NCI-H1092 (cell line): ENCODE measurements at places on chromosomes 12 and 14.
A peak's percentile ranks its signal among the peaks of the same experiment; 100 is the strongest.

DNA sequence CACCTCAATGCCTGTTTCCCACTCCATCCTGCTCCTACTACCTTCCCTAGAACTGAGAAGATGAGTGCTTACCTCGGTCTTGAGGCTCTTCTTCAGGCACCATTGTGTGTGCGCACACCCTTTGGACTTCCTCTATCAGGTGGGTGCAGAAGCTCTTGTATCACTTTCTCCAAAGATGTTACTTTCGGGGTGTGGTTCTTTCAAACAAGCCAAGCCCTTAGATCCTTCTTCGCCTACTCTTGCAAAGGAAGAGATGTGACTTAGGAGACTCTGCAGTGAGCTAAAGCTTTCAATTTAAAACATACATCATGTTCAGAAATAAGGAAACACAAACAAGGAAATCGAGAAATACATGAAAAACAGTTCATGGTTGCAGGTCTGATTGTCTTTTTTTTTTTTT lies at the start of gene CLEC4C:
CLEC4C (minus strand) TSS at position 130 of the 400 bp plus-strand sequence; CDS start at position 103, 27 bp downstream.
- DNase-seq: no peak

- no peak for DNase-seq
Observed at GRCh38 chr12:122368361-122369073, 54.0 kb downstream of the CLIP1 start.

DNA sequence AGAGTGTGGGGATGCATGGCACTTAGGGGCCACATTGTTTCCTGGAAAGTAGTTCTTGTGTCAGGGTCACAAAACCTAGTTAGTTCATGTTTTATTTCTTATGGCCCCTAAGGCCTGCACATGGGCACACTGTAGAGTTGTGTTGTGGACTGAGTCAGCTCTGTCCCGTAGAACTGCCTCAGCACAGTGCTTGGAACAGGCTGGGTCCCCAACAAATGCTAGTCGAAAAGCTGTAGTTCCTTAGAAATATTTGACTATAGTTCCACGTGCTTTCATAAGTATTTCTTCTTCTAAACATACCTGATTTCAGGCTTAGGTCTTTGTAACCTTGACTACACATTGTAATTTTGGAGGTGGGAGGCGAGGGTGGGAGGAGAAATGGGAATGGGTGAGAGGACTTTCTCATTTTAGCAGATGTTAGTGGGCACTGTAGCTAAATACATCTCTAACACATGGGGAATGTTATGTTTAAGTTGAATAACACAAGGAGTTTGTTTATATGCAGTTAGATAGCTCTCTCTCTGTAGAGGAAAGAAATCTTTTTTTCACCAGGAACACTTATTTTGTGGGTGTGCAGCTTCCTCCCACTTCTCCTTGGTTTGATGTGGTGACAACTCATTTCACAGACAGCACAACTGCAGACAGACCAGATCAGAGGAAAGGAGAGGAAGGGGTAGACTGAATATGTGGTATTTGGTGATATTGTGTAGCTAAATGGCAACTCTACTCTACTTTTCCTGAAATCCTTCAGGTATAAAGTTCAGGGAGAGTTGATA lies 39.5 kb upstream of the DACT1 start:
- no peak for DNase-seq

GRCh38 chr12:43337571-43338444 lies 214.2 kb downstream of the ADAMTS20 start:
- DNase-seq: no peak

- DNase-seq: no peak
Observed at GRCh38 chr12:131455218-131455506, 255.7 kb upstream of the SFSWAP start.

DNA sequence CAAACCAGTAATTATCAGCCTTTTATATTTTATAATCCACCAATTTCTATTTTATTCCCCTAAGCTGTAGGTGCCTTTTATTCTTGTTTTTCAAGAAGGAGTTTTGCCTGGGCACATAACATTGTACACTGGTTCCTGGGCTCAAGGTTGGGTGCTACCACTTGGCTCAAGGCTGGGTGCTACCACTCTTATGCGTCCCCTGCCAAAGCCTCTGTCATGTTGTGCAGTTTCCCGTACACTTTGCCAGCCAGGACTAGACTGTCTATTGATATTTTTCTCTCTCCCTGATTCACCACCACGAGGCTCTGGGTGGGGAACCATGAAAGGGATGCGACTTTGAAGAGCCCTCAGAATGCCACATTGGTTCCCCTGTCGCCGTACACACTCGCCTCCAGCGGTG lies 52.5 kb upstream of the VASH1 start:
- DNase-seq: no peak

DNA sequence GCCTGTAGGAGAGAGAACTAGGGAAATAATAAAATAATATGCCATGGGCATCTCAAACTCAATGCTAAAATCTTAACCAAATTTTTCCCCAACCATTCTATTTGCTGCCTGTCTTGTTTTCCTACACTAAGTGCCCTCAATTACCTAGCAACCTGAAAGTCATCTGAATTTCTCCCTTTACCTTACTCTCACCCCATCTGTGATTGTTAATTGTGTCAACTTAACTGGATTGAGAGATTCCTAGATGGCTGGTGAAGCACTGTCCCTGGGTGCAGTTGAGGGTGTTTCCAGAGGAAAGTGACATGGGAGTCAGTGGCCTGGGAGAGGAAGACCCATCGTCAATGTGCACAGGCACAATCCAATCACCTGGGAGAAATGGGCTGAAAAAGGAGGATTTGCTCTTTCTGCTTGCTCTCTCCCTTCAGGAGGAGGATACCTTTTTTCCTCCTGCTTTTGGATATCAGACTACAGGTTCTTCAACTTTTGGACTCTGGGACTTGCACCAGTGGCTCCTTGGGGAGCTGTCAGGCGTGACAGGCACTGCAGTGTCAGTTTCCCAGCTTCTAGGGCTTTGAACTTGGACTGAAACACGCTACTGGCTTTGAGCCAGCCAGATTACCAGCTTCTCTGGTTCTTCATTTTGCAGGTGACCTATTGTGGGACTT lies 100.1 kb downstream of the PPP1R12A start:
- DNase-seq: no peak

DNA sequence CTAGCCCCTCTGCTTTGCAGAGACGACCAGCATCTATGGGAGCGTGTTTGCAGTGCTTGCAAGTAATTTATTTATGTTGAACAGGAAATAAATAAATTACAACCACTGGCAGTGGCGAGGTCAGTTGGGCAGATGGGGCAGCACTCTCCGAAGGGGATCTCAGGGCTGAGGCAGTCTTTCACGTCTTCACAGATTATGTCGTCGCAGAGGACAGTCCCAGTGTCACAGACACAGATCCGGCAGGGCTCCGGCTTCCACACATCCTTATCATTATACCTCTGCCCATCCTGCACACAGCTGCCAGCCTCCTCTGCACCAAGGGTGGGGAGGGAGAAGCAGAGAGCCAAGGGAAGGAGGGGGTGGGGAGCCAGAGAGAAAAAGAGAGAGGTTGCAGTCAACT lies 4.5 kb downstream of the COL2A1 start:
- DNase-seq: no peak

- DNase-seq: no peak
Observed at GRCh38 chr12:32874078-32874477, 22.5 kb downstream of the PKP2 start.

DNA sequence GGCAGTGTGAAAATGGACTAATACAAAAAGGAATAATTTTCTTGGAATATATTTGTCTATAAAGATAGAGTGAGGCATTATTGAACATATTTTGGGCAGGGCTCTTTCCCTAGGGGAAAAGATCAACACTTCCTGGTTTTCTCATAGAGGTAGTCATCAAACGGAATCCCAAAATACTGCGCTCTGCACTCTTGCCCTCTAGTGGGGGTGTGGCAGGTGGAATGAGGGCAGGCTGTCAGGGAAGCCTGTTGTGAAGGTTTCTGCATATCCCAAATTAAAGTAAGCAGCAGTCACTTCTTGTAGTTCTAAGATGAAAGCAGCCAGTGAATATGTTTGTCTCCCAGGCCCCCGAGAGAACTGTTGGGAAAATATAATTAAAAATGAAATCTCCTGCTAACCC lies 666.8 kb upstream of the TMEM132C start:
- no peak for DNase-seq

GRCh38 chr12:85575120-85576096 lies 260.8 kb downstream of the RASSF9 start:
- peak; percentile 34 for DNase-seq

DNA sequence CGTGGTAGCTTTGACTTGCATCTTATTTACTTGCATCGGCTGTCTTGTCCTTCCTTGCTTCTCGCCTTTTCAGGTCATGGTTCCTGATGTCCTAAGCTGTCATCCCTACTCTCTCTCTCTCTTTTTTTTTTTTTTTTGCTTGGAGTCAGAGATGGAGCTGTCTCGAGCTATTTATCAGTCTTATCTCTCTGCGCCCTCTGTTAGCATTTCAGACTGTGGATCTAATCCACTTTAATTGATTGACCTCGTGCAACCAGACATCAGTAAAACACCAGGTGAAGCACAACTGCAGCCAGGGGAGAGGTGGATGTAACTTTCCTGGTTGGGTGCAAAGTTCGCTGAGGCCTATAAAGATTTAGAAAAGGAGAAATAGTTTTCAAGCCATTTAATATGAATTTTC lies 554.8 kb downstream of the DIO2 start:
- no peak for DNase-seq

GRCh38 chr14:102645746-102646440 lies 53.4 kb downstream of the RCOR1 start:
- DNase-seq: no peak

- no peak for DNase-seq
Observed at GRCh38 chr12:63040526-63041220, 105.7 kb upstream of the PPM1H start.
